RKO (cell line): ENCODE measurements at places on chromosomes 2 and 18.

- DNase-seq: no peak
These were observed 13.7 kb upstream of the ECEL1 start for GRCh38 chr2:232501331-232501771.

- DNase-seq: peak; percentile 82
These were observed 18.1 kb downstream of the TET3 start for GRCh38 chr2:74002505-74003421.

- no peak for DNase-seq
These were observed 51.9 kb upstream of the ZBTB7C start for GRCh38 chr18:48460929-48461583.

- no peak for DNase-seq
These were observed 173.7 kb downstream of the DOK6 start for GRCh38 chr18:69574401-69574800.

- no peak for DNase-seq
These were observed 2.0 kb downstream of the IGFBP2 start for GRCh38 chr2:216635171-216635570.

GRCh38 chr2:118014492-118014824 lies 588 bp upstream of the CCDC93 start:
- DNase-seq: no peak

DNA sequence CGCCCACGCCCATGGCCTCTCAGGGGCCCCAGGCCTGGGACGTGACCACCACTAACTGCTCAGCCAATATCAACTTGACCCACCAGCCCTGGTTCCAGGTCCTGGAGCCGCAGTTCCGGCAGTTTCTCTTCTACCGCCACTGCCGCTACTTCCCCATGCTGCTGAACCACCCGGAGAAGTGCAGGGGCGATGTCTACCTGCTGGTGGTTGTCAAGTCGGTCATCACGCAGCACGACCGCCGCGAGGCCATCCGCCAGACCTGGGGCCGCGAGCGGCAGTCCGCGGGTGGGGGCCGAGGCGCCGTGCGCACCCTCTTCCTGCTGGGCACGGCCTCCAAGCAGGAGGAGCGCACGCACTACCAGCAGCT lies 2.4 kb downstream of the B3GNT7 start:
- DNase-seq: no peak

DNA sequence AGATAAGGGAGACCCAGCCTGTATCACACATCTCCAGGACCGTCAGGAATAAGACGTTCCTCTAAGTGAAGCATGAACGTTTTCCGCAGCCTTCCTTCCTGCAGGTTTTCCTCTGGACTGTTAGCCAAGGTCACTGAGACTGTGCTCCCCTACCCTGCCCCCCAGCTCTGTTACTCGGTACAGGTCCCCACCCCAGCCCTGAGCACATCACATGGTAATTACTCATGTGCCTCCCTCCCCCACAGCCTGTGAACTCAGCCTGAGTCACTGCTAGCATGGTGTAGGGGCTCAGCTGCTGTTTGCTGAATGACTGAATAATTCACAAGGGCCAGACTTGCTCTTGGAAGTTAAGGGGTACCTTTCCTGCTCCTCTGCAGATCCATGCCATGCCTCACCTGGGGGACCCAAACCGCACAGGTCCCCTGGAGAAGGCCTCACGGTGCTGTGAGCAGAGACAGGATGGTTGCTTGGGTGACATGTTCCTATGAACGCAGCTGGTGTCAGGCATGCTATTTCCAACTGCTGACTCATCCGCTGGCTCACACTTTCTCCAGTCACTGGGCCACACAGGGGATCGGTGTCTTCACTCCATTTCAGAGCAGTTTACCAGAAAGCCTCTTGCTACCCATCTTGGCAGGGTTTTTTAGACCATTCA lies 88.2 kb downstream of the PLB1 start:
- DNase-seq: peak; percentile 94

GRCh38 chr2:58562276-58562675 lies 321.2 kb upstream of the FANCL start:
- DNase-seq: no peak

- no peak for DNase-seq
These were observed 128.2 kb upstream of the DLX2 start for GRCh38 chr2:172230889-172231401.

GRCh38 chr2:208648368-208648767 lies 241.8 kb downstream of the PTH2R start:
- no peak for DNase-seq

DNA sequence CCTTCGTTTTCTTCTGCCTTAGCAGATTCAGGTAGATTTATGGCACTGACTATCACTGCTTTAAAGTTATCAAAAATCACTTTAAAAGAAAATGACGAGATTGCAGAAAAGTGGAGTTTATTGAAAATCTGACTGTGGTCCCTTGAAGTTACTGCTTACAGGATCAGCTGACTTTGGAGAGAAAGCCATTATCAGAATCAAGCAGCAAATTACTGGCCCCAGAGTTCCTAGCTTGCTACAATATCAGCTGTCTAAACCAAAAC lies 18.5 kb downstream of the MBP start:
- DNase-seq: no peak

DNA sequence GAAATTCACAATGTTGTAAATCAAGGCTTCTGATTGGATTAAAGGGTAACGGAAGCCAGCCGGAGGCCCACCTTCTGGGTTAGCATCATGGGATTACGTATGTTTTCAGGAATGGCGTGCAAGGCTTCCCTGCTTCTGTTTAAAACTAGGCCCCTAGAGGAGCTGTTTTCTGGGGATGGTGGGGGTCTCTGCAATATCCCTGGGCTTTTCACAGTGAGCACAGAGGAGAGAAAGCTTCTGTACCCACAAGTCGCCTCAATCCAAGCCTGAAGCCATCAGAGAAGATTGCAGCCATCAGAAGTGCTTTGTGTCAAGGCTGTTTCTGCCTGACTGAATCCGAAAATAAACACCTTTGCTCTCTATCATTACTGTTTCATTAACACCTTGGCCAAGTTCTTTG lies 226.9 kb upstream of the SMIM21 start:
- no peak for DNase-seq

GRCh38 chr18:9614401-9615279 lies at the start of gene PPP4R1:
PPP4R1 (minus strand) TSS chr18:9614559; CDS start chr18:9614484, 75 bp downstream.
- DNase-seq: peak; percentile 66

DNA sequence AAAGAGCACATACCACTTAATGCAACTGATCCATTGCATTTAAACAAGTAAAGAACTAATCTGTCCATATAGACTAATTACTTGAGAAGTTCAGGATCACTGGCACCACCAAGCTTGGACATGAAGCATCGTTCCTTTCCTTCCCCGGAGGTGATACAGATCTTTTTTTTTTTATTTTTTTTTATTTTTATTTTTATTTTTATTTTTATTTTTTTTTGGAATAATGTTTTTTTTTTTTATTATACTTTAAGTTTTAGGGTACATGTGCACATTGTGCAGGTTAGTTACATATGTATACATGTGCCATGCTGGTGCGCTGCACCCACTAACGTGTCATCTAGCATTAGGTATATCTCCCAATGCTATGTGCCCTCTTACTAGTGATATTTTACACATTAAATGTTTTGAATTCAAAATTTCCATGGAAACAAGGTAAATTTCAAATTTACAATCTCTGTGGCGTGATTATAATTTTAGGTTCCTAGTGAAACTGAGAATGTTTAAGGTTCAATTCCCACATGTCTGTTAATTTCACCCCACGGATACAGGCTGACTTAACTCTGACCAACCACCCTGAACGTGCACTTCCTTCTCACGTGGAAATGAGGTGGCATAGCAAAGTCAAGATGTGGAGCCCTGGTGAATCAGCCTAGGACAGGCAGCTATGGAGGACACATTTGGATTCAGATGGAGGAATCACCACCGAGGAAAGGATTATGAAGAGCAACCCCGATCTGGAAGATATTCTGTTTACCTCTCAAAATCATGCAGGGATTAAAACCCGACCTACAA lies 101.6 kb upstream of the THOC1 start:
- no peak for DNase-seq

- DNase-seq: no peak
These were observed 17.9 kb downstream of the PIAS2 start for GRCh38 chr18:46899274-46899948.

DNA sequence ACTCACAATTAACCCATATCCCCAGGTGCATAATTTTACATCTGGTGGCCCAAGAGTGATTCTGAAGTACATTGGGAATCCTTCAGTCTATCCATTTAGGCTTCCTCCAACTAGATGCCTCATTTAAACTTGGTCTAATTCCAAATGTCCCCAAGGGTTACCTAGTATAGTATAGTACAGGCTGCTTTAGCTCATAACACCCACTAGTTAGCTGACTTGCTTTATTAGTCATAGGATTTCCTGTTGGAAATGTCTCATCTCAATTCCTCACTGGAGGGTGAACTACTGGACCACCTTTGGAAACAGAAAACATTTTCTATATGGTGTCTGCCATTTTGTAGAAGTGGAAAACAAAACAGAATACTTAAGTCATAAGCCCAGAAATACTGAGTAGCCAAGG lies 202.5 kb upstream of the SESTD1 start:
- DNase-seq: peak; percentile 66

- DNase-seq: no peak
These were observed 141.0 kb downstream of the TMEM17 start for GRCh38 chr2:62364791-62365528.

DNA sequence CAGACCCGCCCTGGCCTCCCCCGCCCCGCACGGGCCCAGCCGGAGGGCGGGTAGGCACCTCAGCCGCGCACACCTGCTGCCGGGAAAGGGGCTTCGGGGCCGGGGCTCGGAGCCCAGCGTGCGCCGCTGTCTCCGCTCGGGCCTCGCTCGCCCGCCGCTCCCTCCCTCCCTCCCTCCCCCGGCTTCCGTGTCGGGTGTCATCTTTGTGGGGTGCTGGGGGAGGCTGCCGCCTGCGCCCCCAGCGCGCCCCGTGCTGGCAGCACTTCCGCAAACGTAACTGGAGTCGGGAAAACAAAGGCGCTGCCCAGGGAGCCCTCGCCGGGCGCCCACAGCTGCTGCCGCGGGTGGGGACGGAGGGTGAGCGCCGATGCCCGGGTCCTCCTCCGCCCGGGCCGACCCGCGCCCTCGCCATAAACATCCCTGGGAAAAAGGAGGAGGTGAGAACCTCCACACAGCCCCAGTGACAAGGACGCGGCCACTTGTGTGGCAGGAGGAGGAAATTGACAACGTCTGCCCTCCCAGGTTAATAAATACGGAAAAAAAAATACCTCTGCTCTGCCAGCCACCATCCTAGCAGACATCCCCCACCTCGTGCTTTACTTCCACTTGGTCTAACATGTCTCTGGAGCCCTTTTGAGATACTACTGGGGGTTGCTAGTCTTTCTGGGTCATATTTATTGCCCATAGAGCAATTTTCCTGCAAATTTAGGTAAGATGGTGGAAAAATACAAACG lies 550 bp downstream of the MFSD6 start:
- DNase-seq: peak; percentile 85

DNA sequence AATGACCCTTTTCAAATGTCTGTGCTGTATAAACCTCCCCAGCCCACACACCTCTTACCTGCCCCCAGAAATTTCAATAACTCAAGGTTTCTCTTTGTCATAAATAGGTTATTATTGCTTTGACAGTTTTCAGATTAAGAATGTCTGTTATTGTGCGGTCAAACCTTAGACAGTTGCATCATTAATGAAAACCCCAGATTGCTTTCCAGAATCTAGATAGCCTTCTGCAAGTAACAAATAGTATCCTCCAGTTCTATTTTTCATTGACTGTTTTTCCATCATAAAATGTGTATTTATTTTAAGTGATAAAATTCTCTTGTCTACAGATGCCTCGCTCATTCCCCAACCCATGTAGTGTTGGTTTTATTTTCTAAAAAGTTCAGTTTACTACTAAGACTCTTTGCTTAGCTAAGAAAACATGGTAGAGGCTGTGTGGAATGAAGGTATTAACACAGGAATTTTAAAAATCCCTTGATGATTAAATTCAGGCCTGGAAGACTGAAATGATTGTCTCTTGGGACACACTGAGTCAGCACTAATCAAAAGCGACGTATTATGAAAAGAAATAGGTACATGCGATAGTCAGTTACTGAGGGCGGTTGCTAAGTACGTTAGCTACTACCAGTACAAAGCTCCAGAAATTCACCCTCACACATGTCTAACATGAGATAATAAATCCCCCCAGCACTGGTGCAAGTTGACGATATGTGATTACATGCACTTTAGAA lies 38.4 kb upstream of the ITGAV start:
- no peak for DNase-seq

GRCh38 chr2:96737251-96737650 lies 2.6 kb downstream of the LMAN2L start:
- DNase-seq: no peak

DNA sequence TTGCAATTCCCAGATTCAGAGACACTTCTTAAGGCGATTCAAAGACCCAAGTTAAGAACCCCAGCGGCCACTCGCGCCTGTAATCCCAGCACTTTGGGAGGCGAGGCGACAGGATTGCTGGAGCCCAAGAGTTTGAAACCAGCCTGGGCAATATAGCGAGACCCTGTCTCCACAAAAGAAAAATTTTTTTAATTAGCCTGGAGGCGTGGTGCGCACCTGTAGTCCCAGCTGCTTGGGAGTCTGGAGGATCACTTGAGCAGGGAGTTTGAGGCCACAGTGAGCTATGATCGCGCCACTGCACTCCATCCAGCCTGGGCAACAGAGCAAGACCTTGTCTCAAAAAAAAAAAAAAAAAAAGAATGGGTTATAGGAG lies 585 bp upstream of the ANAPC1 start:
- DNase-seq: peak; percentile 50

- no peak for DNase-seq
These were observed 127.2 kb downstream of the ANKRD44 start for GRCh38 chr2:197183355-197183754.
